ENCODE measurements at places on chromosomes 16 and 17.

DNA sequence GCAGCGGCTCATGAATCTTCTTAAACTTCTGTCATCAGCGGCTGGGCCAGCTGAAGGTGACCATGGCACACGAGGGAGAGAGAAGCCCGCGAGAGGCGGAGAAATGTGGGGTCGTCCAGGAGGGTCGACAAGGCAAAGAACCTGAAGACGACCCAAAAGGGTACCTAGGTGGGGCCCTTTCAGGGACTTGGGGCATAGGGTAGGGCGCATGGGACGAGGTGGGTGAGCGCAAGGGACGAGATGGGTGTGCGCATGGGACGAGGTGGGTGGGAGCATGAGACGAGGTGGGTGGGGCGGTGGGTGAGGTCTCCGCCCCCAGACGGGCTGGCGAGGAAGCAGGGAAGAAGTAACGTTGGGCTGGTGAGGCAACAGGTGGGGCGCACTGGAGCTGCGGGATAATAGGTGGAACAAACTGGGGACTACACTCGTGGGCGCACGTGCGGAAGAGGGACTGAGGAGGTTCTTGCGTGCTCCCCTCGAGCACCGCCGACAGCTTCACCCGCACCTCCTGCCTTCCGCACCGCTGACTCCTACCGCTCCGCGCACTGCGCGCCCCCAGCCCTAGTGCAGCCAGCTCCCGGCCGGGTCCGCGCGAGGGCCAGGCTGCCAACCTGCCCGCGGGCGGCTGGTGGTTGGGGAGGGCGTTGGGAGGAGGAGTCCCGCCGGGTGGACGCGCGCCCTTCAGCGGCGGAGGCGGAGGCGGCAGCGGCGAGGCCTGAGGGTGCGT, 23.2 kb upstream of the CRYM start:
- no peak for DNase-seq

DNA sequence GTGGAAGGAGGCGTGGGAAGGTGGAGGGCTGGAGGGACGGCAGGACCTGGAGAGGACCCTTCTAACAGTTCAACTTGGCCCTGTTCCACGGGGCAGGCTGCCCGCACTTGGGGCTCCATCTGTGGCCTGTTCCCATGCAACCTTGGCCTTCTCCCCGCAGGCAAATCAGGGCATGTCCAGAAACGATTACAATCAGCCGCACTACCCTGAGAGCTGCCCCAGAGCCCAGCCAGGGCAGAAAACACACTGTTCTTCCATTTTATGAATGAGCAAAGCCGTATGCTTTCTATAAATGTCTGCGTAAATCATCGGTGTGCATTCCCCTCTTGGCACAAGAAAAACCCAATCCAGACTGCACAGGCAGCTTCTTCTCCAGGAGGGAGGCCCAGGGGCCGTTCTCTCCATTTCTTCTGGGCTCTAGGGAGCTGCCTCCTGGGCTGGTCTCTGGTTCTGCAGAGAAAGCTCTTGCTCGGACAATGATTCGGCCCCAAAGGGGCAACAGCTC, 228.7 kb downstream of the SOX9 start:
- DNase-seq, result no peak

- DNase-seq, result no peak
These were observed 59.0 kb downstream of the KPNA2 start for GRCh38 chr17:68094481-68095078.

DNA sequence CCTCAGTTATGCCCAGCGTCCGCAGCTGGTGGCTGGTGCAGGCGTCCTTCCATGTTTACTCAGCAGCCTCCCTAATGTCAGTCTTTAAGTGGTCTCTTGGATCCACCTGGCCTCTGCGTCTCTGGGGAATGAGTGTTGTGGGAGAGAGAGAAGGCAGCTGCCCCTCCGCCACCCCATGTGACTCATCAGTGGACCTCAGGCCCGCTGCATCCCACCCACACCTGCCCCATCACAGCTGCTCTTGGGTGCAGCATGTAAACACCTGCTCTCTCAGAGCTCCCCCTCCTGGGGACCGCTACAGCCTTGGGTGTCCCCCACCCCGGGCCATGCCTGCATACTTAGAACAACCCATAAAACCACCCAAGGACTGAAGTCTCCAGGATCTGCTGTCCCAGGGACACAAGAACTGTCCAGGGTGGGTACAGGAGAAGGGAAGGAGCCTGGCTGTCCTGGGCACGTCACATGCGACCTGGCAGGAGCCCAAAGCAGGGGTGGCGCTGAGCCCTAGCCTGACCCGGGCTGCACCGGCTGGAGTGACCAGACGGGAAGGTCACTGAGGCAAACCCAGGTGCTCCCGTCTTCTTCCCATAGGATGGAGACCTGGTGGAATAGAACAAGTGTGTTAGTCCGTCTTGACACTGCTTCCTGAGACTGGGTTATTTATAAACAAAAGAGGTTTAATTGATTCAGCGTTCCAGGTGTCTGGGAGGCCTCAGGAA, 4.2 kb downstream of the C16orf90 start:
- DNase-seq, result no peak

- no peak for DNase-seq
These were observed 2.4 kb downstream of the EFNB3 start for GRCh38 chr17:7707446-7707845.

GRCh38 chr16:3577302-3577752, at the start of gene NLRC3:
TSS of gene NLRC3 (minus strand) at chr16:3577403. CDS start at chr16:3565036, 12,367 bp downstream.
- DNase-seq, result peak; percentile 23

DNA sequence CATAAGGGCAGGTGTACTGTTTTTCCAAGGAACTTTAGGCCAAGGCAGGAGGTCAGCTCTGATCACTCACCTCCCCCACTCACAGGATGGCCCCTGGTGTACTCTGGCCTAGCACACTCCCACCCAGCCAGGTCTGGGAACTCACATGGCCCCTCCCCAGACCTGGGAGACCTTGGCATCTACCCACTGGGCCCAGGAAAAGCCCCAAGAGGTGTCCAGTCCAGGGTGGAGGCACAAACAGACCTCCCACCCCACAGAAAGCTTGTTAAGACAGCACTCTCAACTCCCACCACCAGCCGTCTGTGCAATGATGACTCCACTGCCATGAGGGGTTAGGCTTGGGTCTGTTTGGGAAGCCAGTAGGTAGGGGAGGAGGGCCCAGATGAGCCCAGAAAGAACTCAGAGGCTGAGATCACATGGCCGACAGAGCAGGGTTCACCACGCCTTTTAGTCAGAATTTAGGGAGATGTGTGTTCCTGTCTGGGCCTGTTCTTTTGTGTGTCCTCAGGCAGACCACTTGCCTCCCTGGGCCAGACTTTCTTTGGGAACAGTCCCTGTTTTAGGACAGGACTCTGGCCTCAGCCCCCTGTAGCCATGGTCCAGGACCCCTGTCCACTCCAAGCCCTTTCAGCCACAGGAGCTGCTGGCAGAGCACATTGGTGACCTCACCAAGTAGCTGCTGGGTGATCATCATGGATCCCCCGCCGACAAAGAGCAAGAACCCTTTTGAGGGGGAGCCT, 12.1 kb upstream of the CBFB start:
- DNase-seq, result no peak

DNA sequence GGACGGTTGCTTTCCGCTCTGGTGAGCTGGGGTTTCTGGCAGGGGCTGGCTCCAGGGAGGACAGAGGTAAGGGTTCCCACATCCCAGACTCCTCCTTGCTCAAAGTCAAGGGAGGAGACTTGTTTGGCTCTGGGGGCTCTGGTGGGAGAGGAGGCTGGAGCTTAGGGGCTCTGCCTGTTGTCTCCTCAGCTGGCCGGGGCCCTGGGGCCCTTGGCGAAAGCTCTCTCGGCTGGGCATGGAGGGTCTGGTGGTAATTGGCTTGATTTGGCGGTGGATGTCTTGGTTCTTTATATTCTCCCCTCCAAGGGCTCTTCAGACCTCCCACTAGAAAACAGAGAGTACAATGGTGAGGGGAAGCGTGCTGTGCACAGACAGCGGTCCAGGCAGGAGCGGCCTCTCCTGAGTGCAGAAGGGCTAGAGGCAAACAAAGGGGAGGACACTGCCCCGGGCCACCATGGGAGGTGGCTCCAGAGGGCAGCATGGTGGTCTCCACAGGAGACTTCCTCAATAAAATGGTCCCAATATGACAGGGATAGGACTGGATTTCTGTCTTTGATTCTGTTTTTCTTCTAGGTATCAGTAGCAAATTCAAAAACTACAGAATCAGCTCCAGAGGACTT, 5.7 kb upstream of the SPATA32 start:
- DNase-seq, result no peak

DNA sequence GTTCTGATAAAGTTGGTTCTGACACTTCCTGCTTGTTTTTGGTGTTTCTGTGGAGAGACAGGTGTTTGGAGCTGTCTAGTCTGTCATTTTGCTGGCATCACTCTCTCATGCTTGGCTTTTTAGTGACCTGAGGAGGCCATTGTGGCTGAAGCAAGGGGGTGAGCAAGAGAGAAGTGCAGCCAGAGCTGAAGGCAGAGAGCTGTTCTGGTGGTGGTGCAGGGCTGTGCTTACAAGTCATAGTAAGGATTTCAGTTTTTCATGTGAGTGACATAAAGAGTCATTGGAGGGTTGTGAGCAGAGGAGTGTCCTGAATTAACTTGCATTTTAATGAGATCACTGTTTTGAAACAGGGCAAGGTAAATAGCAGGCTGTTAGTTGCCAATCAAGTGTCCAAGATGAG, 97.5 kb downstream of the CHD9 start:
- no peak for DNase-seq

GRCh38 chr17:20173091-20173490, 163.9 kb downstream of the SPECC1 start:
- DNase-seq, result no peak

DNA sequence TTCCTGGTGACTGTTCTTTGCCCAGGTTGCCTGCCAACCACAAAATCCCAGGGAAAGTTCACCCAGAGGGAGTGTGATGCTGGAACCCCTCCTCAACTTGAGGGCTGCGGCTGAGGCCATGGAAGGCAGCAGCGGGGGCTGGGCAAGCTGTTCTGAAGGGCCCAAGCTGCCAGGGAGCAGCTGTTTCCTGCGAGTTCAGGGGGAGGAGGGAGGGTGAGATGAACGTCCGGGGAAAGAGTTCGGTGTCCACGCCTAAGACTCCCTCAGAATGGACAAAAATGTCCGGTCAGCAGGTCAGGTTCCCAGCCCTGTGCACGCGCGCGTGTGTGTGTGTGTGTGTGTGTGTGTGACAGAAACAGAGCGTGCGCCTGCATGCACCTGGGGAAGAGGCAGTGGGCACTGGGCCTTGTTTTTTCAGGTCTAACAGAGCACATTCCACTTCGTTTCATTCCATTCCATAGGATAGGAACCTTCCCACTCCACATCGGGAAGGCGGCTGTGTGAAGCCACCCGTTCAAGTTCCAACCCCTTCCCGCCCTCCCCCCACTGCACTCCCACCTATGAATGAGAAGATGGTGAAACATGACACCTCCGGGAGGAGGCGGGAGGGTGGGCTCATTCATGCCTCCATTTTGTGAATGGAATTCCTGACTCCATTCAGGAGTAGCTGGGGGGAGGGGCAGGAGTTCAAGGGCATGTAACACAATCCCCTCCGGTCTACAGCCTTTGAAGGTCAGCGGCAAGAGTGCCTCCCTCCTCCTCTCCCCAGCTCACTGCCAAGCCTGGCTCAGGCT, 15.7 kb downstream of the ETV4 start:
- no peak for DNase-seq

- no peak for DNase-seq
These were observed 269.7 kb downstream of the CA10 start for GRCh38 chr17:51888816-51889215.

DNA sequence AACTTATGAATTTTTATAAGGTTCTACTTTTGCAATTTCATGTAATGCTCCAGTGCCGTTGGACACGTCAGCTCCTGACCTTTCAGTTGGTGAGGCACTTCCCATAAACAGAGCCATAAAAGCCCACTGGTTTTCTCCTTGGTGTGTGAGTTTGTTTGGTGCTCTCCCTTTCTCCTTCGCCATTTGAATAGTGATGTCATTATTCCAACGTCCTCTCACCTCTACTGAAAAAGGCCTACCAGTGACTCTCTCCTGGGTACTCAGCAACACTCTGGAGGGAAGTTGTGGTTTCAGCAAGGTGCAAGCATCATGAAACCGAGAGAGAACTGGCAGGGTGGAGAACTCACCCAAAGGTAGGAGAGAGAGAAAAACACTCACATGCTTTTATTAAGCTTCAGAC, 29.6 kb upstream of the HNF1B start:
- DNase-seq, result no peak

DNA sequence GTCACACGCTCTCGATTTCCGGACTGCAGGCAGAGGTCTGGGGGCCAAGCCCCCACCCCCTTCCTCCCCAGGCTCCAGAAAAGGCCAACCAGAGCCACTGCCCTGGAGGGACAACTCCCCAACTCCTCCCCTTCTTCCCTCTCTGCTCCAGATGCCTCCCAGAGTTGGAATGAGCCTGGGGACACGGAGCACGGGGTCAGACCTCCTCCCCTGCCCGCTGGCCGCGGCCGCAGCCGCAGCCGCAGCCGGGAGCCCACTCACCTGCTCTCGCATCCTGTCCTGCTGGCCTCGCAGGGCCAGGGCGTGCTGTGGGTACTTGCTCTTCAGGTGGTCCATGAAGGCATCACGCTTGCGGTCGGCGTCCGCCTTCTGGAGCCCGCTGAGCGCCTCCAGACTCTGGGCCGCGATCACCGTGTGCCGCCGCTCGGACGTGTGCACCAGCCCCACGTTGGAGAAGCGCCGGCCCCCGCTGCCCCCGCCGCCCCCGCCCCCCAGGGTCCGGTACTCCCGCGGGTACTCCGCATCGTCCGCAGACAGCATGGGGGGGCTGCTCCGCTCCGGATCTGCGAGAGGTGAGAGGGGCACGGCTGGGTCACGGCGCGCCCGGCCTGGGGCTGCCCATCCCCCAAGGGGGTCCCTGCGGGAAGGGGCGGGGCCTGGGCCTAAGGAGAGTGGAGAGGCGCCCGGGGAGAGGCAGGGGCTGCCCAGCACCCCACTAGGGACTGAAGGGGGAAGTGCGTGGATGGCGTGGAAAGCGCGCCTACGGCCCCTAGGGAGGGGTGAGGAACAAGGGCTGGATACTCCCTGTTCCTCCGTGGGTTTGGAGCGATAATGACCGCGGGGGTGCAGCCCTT, 27.3 kb downstream of the SRCIN1 start:
- no peak for DNase-seq

DNA sequence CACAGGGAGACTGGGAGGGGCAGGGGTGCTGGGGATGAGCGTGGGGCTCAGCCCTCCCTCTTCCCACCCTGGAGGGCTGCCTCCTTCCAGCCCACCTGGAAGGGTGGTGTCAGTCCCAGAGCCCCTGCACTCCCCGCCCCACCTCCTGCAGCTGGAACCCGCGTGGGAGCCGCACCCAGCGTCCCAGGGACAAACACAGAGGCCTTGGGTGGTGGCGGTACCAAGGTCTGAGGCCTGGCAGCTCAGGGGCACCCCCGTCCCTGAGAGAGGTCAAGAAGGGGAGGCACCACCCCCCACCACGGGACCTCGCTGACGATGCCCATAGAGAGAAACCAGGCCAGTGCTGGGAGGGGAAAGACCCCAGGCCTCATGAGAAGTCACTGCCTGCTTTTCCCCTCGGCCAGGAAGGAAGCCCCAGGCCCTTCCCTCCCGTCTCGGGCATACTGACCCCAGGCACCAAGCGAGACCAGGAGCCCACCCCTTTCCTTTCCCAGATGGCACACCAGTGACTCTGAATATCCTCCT, 4.1 kb downstream of the HS3ST6 start:
- DNase-seq, result no peak
